Mucosa of gallbladder (tissue), 1 donor: ENCODE measurements at places on chromosomes 2 and 18.

DNA sequence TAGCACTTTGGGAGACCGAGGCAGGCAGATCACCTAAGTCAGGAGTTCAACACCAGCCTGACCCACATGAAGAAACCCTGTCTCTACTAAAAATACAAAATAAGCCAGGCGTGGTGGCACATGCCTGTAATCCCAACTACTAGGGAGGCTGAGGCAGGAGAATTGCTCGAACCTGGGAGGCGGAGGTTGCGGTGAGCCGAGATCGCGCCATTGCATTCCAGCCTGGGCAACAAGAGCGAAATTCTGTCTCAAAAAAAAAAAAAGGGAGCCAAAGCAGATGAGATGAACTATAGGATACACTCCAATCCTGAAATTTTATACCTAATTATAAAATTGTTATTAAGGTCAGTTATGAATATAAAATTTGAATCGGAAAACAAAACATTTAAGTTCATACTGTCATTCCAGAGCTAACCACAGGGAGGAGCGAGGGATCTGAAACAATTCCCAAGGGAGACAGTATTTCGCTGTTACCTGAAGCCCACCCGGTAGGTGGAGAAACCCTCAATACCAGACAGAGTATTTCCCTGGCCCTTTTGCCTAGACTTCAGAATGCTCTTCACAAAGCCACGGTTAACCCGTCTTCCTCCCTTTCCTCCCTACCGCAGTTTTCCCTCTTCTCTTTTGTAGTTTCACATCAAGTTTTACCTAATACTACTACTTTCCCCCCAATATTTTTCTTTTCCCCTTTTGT, 1.4 kb downstream of the PPM1G start:
- no peak for DNase-seq

DNA sequence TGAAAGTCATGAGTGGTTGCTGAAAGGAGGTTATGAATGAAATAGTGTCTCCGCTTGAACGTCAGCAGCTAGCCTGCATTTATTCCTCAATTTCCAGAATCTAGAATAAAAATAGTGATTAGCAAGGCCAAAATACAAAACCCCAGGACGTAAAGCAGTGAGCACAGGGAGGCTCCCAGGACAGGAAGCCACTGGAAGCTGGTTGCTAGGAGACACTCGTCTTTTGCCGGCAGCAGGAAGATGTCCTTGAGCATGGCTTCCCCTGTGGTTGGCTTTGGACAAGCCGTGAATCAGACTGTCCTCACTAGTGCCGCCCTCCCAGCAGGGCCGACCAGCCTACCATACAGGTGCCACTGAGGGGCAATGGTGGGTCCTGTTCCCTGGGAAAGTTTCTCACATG, 374.4 kb downstream of the MTX2 start:
- DNase-seq = no peak

GRCh38 chr2:238159661-238160205, 963 bp downstream of the ERFE start:
- DNase-seq = no peak

- no peak for DNase-seq
Measured at GRCh38 chr2:100107906-100108647, 34.3 kb downstream of the AFF3 start.
